Activated CD4-positive, alpha-beta T cell treated with anti-CD3 and anti-CD28 coated beads, Interleukin-2, amount 50 U/mL, for 48 hours (primary cell): ENCODE measurements at places on chromosomes 16 and 17.
A peak's percentile ranks its signal among the peaks of the same experiment; 100 is the strongest.

DNA sequence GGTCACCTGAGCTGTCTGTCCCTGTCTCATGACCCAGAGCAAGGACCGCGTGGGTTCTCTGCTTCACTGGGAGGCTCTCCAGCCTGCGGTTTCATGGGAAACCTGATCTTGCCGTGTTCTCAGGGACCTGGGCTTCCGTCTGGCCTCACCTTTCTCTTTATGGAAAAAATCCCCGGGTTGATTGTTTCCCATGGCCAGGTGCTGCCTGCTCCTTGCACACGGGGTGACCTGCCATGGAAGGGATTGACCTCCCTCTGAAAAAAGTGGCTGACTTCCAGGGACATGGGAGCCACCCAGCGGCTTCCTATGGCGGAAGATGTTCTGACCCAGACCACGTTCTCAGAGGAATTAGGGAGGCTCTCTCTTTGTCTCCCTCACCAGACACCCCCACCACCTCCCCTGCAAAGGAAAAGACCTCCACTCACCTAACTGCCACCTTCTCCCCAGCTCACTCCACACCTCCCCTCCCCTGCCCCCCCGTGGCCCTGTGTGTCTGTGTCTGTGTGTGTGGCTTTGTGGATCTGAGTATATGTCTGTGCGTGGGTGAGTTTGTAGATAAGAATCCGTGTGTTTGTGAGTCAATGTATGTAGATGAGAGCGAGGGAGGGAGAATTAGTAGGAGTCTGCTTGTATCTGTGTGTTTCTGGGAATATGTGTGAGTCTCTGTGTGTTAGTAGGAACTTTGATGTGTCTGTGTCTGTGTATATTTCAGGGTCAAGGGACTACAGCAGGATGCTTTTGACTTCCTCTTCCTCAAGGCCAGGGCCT, 154.6 kb downstream of the NTN1 start:
- DNase-seq, result no peak

DNA sequence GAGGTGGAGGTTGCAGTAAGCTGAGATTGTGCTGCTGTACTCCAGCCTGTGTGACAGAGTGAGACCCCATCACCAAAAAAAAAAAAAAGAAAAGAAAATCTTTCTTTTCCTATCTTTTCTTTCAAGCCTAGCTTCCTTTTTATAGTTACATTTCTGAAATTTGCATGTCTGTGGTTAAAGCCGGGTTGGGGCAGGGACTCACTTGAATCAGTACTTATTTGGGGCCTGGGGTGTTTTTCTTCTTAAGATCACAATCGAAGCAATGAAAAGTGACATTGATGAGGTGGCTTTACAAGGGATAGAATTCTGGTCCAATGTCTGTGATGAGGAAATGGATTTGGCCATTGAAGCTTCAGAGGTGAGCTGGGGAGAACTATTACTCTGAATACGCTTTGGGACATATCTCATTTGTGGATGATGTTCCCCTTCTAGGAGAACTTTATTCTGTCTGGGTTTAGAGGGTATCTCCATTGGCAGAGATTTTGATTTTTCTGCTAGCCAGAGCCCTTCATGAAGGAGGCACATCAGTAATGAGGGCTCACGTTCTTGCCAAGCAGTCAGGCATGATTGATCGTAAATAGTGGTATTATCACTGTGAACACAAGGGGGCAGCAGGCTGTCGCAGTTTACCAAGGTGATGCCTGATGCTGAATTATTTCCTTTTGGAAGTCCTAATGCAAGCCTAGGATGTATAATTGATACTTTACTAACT, 14.3 kb downstream of the KPNB1 start:
- DNase-seq, result peak; percentile 68

DNA sequence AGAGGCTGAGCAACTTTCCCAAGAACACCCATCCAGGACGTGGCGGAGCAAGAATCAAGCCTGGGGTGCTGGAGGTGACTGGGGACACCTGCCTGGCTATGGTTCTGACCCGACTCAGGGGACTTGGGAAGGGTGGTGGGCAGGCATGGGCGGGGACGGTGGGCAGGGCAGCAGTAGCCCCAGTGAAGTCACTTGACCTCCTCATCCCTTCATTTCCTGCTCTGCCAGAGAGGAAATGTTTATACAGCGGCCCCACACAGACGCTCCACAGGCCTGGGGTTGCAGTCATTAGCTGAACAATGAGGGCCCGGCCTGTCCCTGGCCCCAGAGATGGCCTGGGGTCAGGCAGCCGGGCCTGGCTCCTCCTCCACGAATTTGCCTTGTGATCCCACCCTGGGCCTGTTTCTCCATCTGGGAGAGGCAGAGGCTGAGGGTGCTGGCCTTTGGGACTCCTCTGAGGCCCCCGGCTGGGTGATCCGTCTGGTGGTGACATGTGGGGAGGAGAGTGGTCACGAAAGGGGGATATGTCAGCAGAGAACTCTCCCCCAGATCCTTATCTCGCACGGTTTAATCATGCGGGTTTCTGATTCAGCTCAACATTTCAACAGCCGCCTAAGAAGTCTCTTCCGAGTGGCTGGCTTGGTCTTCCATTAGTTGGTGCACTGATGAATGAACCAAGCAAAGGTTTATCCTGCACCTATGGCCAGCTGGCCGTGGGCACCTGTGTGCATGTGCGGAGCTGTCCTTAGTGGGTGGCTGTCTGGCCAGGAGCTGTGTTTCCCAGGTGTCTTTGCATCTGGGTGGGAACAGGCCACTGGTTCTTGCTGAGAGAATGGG, 175.9 kb downstream of the IRF8 start:
- DNase-seq, result no peak

- peak; percentile 70 for DNase-seq
Measured at GRCh38 chr16:56869513-56870275, 4.7 kb downstream of the SLC12A3 start.

DNA sequence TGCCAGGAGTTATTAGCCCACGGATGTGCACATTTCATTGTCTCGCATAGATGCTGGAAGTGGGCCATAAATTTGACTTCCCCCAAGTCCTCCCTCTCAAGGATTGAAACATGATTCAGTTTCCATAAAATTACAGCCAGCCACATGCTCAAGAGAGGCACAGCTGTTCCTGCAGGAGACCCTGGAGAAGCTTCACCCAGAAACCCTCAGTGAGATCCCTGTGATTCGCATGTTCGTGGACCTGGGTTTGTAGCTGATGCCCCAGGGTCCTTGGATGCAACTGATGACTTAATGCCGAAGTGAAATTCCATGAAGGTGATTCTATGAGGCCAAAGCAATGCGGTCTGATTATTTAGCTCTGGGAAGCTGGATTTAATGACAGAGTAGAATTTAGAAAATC, 24.7 kb upstream of the AQP8 start:
- DNase-seq, result no peak

DNA sequence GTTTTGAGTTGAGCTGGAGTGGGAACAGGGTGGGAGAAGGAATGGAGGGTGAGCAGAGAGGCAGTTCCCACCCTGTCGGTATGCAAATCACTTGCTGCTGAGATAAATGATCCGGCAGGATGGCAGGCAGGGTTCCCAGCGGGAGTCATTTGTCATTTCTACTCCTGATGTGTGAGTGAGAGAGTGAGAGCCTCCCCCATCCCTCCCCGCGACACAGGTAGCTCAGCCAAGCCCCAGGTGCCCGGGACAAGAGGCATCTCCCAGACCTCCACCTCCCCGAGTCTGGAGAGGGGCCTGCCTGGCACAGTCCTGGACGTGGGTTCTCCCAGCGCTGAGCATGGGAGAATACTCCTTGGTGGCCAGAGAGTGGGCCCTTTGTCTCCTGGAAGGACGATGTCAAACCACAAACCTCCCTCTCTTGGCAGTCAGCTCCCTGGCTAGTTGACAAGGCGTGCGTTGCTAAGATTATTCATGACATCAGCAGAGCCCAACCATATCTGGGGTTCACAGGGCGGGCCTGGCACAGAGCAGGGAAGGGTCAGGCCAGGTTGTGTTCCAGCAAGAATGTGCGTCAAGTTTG, 33.7 kb upstream of the TNRC6C start:
- DNase-seq, result no peak

DNA sequence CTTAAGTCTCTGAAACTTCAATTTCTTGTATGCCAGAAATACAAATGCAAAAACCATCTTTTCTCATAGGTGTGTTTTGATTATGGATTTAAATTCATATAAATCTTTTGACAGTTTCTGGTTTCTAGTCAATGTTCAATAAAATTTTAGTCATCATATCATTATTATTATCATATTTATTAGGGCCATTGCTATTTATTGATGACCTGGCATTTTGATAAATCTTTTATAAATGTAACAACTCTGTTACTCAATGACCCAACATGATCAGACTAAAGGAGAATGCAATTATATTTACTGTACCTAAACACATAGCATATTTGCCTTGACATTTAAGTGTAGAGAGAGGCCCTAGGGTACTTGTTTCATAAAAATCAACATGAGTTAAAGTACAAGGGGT, 320.8 kb downstream of the CDH8 start:
- no peak for DNase-seq

DNA sequence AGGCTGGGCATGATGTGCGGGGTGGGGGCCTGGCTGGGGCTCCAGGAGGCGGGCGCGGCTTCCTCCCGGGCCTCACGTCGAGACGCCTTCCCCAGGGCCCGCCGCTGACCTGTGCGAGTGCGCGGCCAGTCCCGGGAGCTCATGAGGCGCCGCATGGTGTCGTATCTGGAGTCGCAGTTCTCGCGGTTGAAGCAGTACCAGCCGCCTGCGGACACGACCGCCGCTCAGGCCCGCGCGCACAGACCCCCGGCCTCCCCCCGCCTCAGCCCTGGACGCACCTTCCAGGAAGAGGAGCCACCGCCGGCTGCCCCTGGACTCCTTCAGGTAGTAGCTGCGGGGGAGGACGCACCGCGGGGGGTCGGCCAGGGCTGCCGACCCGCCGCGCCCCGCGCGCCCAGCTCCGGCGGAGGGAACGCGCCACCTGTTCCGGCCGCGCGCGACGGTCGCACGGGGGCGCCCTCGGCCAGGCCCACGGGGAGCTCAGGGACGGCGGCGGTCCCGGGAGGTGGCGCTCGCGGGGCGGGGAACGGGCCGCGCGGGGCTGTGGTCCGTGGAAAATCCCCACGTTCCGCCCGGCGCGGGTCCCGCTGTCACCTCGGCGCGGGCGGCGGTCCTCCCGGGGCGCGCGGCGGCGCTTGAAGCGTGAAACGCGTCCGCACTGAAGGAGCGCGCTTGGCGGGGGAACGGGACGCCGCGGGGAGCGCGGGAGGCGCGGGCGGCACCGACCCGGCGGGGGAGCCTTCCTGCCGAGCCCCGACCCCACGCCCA, 1.4 kb downstream of the NOTUM start:
- DNase-seq, result peak; percentile 79

GRCh38 chr17:38914741-38915638, 10.4 kb upstream of the LASP1NB start:
- DNase-seq, result peak; percentile 2

DNA sequence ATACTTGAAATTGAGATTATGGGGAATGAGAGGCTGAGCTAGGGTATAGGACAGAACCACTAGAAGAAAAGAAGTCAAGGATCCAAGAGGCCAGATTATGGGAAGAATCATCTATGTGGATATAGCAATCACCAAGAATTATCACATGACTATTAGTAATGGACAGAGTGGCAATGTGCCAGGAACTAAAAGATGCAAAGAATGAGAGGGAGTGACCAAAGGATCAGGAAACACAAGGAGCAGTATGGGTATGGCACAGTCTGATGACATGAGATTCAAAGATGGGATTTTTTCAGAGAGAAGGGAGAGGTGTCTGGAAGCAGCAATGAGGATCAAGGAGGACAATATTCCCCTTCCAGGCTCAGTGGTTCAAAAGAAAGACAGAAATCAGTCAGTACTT, 212.2 kb downstream of the AATF start:
- DNase-seq, result no peak

GRCh38 chr16:72876221-72876620, 171.7 kb downstream of the ZFHX3 start:
- peak; percentile 2 for DNase-seq

GRCh38 chr17:20784100-20784665, 204.7 kb downstream of the CDRT15L2 start:
- DNase-seq, result no peak

- DNase-seq, result no peak
Measured at GRCh38 chr16:4152267-4152666, 36.0 kb upstream of the ADCY9 start.

DNA sequence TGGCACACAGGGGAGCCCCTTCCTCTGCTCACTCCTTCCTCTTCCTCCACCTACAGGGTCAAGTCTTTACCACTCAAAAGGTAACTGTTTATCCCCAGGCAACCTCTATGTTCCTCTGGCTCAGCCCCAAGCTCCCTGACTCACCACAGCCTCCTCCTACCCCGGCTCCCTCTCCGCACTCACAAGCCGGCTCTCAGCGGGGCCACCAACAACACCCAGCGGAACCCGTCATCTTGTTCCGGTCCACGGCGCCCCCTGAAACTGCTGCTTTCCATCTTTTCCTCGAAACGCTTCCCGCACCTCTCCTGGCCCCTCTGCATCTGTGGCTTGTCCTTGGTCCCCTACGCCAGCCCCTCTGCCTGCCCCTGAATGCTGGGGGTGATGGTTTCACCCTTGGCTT, 58.4 kb downstream of the NXN start:
- no peak for DNase-seq

DNA sequence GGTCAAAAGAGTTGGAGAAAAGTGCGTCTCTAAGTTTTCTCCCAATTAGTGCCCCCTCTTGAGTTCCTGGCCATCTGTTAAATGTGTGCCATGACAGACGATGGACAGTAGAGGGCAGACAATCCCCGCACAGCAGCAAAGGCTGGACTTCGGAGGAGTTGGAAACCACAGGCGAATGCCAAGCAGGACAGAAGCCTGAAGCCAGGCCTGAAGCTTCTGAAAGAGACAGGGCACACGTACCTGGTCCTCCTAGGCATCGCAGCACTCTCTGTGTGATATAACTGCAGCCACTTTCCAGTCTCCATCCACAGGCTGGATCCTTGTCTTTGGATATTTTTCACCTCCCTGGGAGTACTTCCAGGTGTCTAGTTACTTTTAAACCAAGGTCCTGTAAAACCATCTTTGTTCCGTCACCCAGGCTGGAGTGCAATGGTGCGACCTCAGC, 14.5 kb downstream of the C17orf100 start:
- peak; percentile 54 for DNase-seq

- DNase-seq, result no peak
Measured at GRCh38 chr16:88867581-88868246, 1.3 kb upstream of the PABPN1L start.

GRCh38 chr17:43900858-43901754, 6.2 kb downstream of the MPP2 start:
- no peak for DNase-seq

DNA sequence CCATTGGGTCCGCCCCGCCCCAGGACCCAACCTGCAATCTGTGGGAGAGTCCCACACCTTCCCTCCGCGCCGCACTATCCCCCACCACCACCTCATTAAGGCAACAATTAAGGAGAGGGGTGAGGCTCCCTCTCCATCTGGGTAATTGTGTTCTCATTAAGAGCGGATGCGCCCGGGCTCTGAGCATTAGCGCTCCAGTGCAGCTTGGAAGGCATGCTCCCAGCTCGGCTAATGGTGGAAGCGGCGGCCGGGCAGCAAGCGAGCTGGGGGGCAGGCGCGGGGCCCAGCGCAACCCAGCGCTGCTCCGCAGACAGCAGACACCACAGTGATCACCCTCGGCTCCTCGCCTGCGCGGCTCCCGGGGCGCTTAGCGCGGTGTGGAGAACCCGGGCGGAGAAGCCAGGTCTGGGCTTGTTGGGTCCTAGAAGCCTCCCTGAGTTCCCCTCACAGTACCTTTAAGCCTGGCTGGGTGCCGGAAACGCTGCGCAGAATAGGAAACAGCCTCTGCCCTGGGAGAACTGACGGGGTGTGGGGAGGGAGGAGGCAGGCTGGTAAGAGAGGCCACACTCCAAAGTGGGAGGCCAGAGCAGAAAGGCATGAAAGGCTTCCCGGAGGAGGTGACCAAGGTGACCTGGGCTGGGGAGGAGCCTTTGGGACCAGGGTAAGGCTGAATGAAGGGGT, 6.4 kb downstream of the CBLN1 start:
- no peak for DNase-seq
